ENCODE measurements at places on chromosomes 16 and 17. TPM values are rescaled to one million over a fixed set of nuclear protein-coding genes. Genes with fewer than 3 reads are reported as not detected.

Gene CTRB2
- not detected for total RNA-seq

Gene KRTAP17-1
- not detected for total RNA-seq

Gene DNASE1L2
- total RNA-seq: 0.97 TPM

Gene TMEM235
- 0.46 TPM for total RNA-seq

Gene APOBR
- total RNA-seq: not detected

Gene TMC7
- 2.6 TPM for total RNA-seq

Gene LPCAT2
- 29.6 TPM for total RNA-seq

Gene SDR42E1
- 0.46 TPM for total RNA-seq

Gene SLC6A2
- total RNA-seq: not detected

Gene GAS2L2
- not detected for total RNA-seq

Gene UNC45B
- not detected for total RNA-seq

Gene HEATR9
- total RNA-seq: not detected

Gene OSBPL7
- total RNA-seq: 11.1 TPM

Gene SLC5A10
- total RNA-seq: not detected

Gene CASKIN1
- 0.32 TPM for total RNA-seq

Gene IL17C
- not detected for total RNA-seq

Gene PRSS8
- not detected for total RNA-seq

Gene RAMP2
- total RNA-seq: 5.2 TPM

Gene CARD14
- not detected for total RNA-seq

Gene C16orf74
- total RNA-seq: 10.7 TPM

Gene HOXB1
- not detected for total RNA-seq

Gene ASPA
- total RNA-seq: under 0.01 TPM

Gene TBC1D3E
- total RNA-seq: not detected

Gene SLC16A3
- 120 TPM for total RNA-seq

Gene ABI3
- 24.0 TPM for total RNA-seq

Gene NXN
- total RNA-seq: 25.7 TPM

Gene TEKT5
- not detected for total RNA-seq

Gene SP2
- total RNA-seq: 0.30 TPM

Gene KRT31
- not detected for total RNA-seq

Gene RRAD
- 0.65 TPM for total RNA-seq

Gene GP1BA
- not detected for total RNA-seq

Gene CCL1
- not detected for total RNA-seq

Gene C16orf90
- not detected for total RNA-seq

Gene ABCA8
- total RNA-seq: 0.32 TPM

Gene C16orf89
- not detected for total RNA-seq

Gene CRYM
- total RNA-seq: not detected

Gene FTO
- 82.4 TPM for total RNA-seq

Gene DNAH9
- total RNA-seq: not detected

Gene MYH2
- total RNA-seq: not detected

Gene CMTM2
- not detected for total RNA-seq

Gene TBC1D28
- not detected for total RNA-seq

Gene CHST6
- 1.9 TPM for total RNA-seq

Gene TP53TG3F
- total RNA-seq: not detected

Gene GPR139
- not detected for total RNA-seq

Gene DNAAF1
- total RNA-seq: not detected

Gene SLC5A11
- under 0.01 TPM for total RNA-seq

Gene TMIGD1
- total RNA-seq: not detected

Gene KRTAP9-8
- total RNA-seq: not detected

Gene STH
- total RNA-seq: not detected

Gene MMP28
- total RNA-seq: 4.6 TPM

Gene ADAM11
- 0.15 TPM for total RNA-seq

Gene MYH1
- not detected for total RNA-seq

Gene SSTR5
- not detected for total RNA-seq

Gene FN3K
- total RNA-seq: 3.9 TPM

Gene LGALS3BP
- total RNA-seq: 64.0 TPM

Gene CNTD1
- total RNA-seq: not detected
